ENCODE measurements at places on chromosomes 6 and 20.

- DNase-seq, result no peak
Measured at GRCh38 chr20:1505871-1506270, 14.7 kb upstream of the SIRPB2 start.

GRCh38 chr6:156256161-156256560 is 521.0 kb upstream of the ARID1B start:
- no peak for DNase-seq

DNA sequence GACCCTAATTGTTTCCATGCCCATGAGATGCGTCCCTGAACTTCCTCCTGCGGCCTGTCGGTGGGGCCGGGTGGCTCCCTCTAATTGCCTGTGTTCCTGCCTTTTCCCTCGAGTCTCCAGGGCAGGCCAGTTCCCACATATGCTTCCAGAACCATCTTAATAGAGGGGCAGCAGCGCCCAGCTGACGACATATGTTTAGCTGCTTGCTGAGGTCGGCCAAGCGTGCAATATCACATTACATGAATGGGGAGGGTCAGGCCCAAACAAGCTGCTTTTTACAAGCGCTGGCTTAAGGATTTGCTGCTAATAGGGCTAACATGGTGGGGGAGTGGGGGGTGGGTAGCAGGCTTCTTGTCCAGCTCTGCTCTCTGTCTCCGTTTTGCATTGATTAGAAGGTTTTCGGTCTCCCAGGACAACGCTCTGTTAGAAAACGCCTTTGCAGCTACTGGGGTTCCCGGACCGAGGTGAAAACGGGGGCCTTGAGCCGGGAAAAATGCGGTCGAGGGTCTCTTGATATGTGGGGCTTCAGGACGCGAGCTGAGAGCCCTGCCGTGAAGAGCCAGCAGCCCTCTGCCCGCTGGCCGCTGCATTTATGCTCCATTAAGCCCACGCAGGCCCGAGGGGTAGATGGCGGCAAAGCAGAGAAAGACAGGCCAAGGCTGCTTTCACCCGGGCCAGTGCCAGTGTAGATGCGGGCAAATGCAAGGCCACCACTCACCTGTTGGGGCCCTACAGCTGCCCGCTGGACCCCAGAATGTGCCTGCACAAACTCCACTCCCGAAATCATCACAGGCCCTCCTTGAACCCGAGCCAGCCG is 308.5 kb downstream of the BMP7 start:
- peak; percentile 63 for DNase-seq

GRCh38 chr6:134880487-134881190 is 69.3 kb downstream of the ALDH8A1 start:
- DNase-seq, result peak; percentile 48

GRCh38 chr6:144549837-144550747 is 265.0 kb downstream of the UTRN start:
- DNase-seq, result no peak

GRCh38 chr6:159620947-159621346 is 72.1 kb downstream of the SOD2 start:
- no peak for DNase-seq

DNA sequence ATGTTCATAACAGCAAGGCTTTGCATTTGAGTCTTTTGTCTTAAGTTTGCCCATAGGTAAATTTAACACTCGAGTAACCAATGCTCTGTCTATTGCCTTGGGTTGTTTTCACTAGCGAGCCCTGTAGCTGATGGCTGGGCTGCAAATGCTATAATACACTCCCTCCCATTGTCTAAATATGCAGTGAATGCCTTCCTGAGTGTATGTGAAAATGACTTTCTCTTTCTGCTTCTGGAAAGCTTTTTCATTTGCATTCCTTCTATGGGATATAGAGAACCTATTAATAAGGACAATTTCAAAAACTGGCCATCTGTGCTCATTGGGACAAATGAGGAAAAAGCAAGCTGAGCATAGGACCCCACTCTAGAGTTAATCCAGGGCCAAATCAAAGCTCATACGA is 156.5 kb upstream of the FBXL4 start:
- no peak for DNase-seq

DNA sequence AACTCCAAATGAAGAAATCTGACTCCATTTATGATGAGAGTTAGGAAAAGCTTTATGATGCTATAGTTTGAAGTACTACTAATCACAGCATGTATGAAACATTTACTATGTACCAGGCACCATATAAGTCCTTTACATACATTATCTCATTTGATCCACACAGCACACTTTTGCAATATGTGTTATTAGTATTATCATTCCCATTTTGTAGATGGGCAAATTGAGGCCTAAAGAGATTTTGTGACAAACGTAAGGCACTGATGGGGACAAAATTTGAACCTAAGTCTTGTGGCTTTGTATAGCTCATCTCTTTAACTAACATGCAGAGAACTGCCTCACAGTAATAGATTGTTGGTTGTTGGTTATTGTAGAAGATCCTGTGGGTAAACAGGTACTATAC is 14.2 kb upstream of the TNFRSF21 start:
- no peak for DNase-seq

GRCh38 chr6:79072640-79073181 is 5.3 kb downstream of the PHIP start:
- DNase-seq, result no peak

- no peak for DNase-seq
Measured at GRCh38 chr6:14985366-14985765, 260.5 kb upstream of the JARID2 start.

- no peak for DNase-seq
Measured at GRCh38 chr6:25465941-25466340, 186.1 kb upstream of the SCGN start.

DNA sequence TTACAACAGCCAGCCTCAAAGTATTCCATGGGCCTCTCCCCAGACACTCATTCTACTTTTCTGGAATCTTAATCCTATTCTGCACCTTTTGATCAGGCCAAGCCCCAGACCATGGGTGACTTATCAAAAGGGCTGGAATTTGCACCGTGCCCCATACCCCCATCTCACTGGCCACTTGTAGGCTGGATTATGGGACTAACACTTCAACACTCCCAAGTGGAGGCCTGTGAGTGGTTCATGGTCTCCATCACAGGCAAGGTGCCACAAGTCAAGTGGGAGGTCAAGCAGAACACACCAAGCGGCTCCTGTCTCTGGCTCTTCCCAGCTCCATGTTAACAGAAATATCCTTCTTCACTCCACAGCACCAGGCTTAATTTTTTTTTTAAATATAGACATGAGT is 212.3 kb upstream of the HEY2 start:
- DNase-seq, result no peak

DNA sequence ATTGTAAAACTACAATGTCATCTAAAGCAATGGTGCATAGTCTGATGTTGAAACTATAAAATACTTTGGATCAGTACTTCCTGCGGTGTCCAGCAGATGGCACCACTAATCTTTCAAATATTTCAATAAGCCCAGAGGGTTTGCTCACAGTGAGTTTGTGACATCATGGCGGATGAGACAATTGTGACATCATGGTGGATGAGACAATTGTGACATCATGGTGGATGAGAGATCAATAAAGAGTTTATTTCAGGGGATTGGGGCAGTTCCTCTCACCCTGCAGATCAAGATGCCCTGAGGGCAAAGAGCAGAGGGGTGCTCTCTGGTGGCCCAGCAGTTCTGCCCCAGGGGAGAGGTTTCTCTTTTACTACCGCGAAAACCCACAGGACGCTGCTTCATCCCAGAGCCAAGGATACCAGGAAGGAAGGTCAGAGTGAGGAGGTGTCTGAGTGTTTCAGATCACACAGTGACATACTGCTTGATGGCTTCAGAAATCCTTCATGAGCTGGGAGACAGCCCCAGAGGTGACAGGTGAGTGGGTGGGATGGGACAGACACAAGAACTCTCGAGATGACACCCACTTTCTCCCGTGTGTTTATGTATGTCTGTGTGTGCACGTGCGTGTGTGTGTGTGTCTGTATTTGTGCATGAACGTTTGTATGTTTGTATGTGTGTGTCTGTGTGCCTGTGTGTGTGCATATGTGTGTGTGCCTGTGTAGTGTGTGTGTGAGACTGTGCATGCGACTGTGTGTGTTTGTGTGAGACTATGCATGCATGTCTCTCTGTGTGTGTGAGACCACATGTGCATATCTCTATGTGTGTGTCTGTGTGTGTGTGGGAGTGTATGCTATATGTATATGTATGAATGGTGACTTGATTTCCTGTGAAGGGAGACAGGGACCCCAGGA is 7.3 kb upstream of the ULBP2 start:
- DNase-seq, result peak; percentile 45

- DNase-seq, result no peak
Measured at GRCh38 chr6:70538376-70538775, 28.4 kb upstream of the SDHAF4 start.

DNA sequence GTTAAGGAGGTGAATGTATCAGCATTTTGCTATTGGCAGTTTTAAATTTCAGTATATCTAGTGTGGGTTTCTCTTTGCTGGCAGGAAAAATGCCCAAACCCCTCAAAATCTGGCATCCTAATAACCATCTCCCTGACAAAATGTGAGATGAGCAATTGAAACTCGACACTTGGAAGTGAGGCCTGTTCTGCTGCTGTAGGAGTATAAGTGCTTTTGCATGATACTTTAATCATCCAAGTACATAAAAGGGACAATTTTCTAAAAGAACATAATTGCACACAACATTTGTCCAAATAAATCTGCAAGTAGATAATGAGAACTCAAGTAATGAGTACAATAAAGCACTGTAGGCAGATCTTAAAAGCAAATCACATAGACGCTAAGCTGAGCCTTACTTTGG is 36.5 kb downstream of the LAMP5 start:
- no peak for DNase-seq

DNA sequence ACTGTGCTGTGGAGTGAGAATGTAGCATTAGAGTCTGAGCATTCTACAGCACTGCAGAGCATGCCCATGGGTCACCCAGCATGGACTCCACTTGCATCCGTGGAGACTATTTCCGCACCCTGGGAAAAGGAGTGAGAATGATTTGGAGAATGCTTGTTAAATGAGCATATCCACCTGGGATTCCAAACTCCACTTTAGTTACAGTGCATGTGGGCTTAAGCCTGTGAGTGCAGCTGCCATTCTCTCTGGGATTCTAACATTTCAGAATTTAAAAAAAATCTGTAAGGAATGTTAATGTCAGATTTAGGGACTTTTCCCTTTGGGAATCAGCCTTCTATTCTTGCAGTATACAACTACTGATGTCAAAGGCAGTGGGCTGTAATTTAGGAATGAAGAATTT is 33.4 kb downstream of the KIF25 start:
- no peak for DNase-seq

Measured in HFF-Myc (cell line).